ENCODE measurements at places on chromosomes 12 and 14. TPM values are rescaled to one million over a fixed set of nuclear protein-coding genes. Genes with fewer than 3 reads are reported as not detected.

DNA sequence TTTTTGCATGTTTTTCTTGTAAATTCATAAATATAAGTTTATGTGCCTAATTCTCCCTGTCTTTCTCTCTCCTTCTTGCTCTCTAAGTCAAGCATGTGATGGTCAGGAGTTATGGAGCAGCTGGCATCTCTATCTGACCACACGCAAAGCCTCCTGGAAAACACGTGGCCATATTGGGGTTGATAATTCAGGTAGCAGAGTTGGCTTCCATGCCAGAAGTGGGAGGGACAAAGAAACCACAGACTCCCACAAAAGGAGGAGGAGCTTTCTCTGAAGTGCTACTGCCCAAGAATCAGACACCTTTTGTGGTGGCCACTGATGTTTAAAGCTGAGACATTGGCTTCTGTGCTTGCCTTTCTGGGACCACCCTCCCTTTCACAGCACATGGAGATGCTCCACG lies 517.6 kb upstream of the TMEM132C start:
- DNase-seq = no peak

GRCh38 chr12:47561746-47562145 lies 144.1 kb downstream of the RPAP3 start:
- no peak for DNase-seq

DNA sequence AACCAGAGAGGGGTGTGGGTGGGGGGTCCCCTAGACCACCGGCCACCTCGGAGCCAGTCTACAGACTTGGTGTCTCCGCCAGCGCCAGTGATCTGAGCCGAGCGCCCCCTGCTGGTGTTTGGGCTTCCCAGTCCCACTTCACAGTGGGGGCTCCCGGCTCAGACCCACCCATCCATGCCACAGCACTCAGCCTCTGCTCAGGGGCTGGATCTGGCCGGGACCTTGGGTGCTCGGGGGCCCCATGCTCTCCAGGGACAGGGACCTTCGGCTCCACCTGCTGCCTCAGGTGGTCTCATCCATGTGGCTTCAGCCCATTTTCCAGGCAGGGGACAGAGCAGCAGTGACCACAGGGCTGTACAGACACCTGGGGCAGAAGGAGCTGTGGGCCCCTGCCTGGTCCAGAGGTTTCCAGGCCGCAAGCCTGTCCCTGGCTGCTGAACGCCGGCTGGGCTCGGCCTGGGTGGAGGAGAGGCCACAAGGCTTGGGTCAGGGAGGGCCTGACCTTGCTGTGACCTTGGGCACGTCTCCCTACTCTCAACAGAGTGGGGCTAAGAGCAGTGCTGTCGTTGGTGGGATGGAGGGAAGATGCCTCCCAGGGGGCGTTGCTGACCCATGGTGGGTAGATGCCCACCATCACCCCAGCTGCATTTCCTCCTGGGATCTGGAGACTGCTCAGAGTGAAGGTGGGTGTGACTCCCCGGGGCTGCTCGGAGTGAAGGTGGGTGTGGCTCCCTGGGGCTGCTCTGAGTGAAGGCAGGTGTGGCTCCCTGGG lies 86.3 kb downstream of the KIF26A start:
- no peak for DNase-seq

- DNase-seq = no peak
These were observed 1.7 kb downstream of the NACA start for GRCh38 chr12:56723352-56723751.

DNA sequence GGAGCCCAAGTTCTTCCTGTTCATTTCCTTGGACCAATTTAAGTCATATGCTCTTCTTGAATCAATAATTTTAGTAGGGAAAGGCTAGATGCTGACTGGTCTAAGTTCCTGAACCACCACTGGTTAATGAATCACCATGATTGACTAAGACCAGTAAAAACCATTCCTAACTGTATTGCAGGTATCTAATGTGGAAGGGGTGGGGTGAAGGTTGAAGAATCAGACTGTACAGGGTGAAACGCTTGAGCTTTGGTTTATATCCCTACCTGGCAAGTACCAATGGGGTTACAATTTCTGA lies 100.1 kb downstream of the DYRK2 start:
- no peak for DNase-seq

- no peak for DNase-seq
These were observed 38.9 kb upstream of the NTF3 start for GRCh38 chr12:5392961-5393360.

GRCh38 chr12:117063162-117063911 lies 35.9 kb downstream of the TESC start:
- no peak for DNase-seq

GRCh38 chr14:67370830-67371229 lies 10.7 kb downstream of the EIF2S1 start:
- no peak for DNase-seq

DNA sequence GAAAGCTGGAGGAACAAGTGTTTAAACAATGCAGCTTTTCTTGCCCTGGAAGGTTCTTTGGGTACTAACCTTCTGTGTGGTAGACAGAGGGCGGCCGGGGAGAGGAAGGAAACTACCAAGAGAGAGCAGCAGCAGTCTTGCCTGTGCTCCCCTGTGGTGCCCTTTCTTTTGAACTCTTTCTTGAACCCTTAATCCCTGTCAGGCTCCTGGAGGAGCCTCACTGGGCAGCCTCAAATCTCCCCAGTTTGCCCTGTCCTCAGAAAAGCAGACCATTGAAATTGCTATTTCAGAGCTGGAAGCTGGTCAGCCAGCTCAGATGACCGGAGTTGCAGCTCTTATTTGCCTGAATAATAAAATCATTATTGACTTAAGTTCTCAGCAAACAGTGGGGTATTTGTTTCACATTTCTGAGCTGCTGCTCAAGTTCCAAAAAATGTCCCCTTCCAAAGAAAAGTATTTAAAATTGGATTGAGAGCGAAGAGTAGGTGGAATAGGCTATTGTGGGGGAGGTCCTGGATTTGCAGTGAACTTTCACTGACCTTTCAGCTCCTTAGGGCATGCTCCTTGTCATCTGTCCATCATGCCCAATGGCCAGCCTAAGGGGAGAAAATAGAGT lies 42.1 kb upstream of the RNASE3 start:
- DNase-seq = no peak

GRCh38 chr12:72602581-72602980 lies 330.4 kb downstream of the TRHDE start:
- no peak for DNase-seq

OVCH1 gene
- not detected for total RNA-seq

CMA1 gene
- total RNA-seq = 0.76 TPM

FZD10 gene
- total RNA-seq = 1.1 TPM

ATP2B1 gene
- 46.9 TPM for total RNA-seq

TAS2R9 gene
- total RNA-seq = 1.1 TPM

C1QL4 gene
- total RNA-seq = not detected
